ENCODE measurements at places on chromosomes 4 and X. TPM values are rescaled to one million over a fixed set of nuclear protein-coding genes. Genes with fewer than 3 reads are reported as not detected.

Gene UGT2B10
- total RNA-seq = not detected

Gene TCEAL6
- not detected for total RNA-seq

Gene PHKA1
- total RNA-seq = 32.5 TPM

Gene L1CAM
- 19.5 TPM for total RNA-seq

Gene ZAR1
- total RNA-seq = not detected

Gene TRIM75
- total RNA-seq = not detected

Gene RRH
- 0.06 TPM for total RNA-seq

Gene CT47B1
- not detected for total RNA-seq

Gene TEC
- 2.3 TPM for total RNA-seq

Gene IL1RAPL2
- not detected for total RNA-seq

Gene CMC4
- 18.8 TPM for total RNA-seq

Gene ING2
- total RNA-seq = 9.8 TPM

Gene PRAF2
- 50.9 TPM for total RNA-seq

Gene SPANXA2
- total RNA-seq = not detected

Gene TECRL
- not detected for total RNA-seq

Gene MAGEA9B
- total RNA-seq = not detected

Gene STBD1
- total RNA-seq = 13.8 TPM

Gene SPARCL1
- not detected for total RNA-seq

Gene MAGEB17
- total RNA-seq = not detected

Gene FAM149A
- 1.6 TPM for total RNA-seq

Gene UGT2A1
- total RNA-seq = not detected

Gene CENPVL1
- not detected for total RNA-seq

Gene UGT2B11
- total RNA-seq = not detected

Gene PAK3
- total RNA-seq = 0.02 TPM

Gene TRAM1L1
- total RNA-seq = 0.50 TPM

Gene HSFX3
- total RNA-seq = not detected

Gene SPINK2
- not detected for total RNA-seq

Gene TCEAL2
- total RNA-seq = not detected

Gene GALNT7
- total RNA-seq = 23.7 TPM

Gene MAGEA4
- not detected for total RNA-seq

Gene MAGED1
- 91.7 TPM for total RNA-seq

Gene HSFX4
- not detected for total RNA-seq

Gene SPANXD
- total RNA-seq = not detected

Gene REELD1
- total RNA-seq = not detected

Gene ACOT9
- total RNA-seq = 93.1 TPM

Gene POU3F4
- total RNA-seq = not detected

Gene ASB12
- total RNA-seq = not detected
